ENCODE measurements at places on chromosomes 3 and 15.
A peak's percentile ranks its signal among the peaks of the same experiment; 100 is the strongest.

GRCh38 chr3:11544412-11545181 lies 99.1 kb downstream of the VGLL4 start:
- no peak for DNase-seq

DNA sequence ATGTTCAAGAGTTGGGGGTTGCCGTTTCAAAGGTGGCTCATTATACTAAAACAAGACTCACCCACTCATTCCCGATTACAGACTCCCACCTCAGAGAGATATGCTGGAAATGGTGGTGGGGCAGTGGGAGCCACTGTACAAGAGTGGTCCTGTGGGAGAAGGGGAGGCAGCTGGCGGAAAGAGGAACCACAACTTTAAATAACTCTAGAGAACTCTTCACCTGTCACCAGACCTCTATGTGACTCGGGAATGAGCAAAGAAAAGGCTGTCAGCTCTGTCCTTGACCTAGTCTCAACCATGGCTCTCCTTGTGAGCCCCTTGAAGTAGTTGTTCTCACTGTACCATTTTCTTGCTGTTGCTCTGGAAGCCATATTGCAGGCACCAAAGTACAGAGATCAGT lies 293.8 kb downstream of the CHST2 start:
- no peak for DNase-seq

GRCh38 chr3:133479895-133480669 lies 80.2 kb downstream of the BFSP2 start:
- DNase-seq = peak; percentile 32

DNA sequence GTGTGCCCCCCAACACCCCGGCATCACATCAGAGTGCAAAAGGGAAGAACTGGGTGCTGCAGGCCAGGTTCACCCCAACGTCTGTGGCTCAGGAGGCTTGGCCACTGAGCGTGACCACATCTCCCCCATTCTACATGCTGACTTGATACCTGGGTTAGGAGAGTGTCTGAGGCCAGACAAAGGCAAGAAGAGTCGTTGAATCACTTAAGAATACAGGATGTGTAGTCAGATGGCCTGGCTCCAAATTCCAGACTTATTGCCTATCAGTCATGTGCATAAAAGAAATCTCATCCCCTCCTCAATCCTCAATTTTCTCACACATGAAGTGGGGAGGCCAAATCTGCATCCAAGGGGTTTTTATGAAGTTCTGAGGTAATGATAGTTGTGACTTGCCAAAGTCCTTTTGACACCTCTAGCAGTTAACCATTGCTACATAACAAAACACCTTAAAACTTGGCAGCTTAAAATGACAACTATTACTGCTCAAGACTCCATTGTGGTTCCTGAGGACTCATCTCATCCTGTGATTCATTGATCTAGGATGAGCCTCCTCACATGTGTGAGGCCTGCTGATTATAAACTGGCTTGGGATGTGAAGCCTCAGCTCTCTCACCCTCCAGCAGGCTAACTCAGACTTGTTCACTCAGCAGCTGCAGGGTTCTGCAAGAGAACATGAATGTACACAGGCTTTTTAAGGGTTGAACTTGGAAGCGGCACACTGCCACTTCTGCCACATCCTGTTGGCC lies 138.8 kb upstream of the TLE3 start:
- no peak for DNase-seq

- no peak for DNase-seq
These were observed 617.2 kb upstream of the UBE2E2 start for GRCh38 chr3:22585911-22586310.

- peak; percentile 80 for DNase-seq
These were observed at the start of the genes BBS4 and HIGD2B for GRCh38 chr15:72685925-72686794. TSS of gene BBS4 (plus strand) at chr15:72686207. CDS start at chr15:72686228, 21 bp downstream. TSS of gene HIGD2B (minus strand) at chr15:72686182. CDS start at chr15:72676374, 9,808 bp downstream.

- no peak for DNase-seq
These were observed 9.6 kb upstream of the ZXDC start for GRCh38 chr3:126485176-126485897.

- DNase-seq = no peak
These were observed 79.0 kb downstream of the SERPINI1 start for GRCh38 chr3:167814441-167814951.

- DNase-seq = no peak
These were observed 88.2 kb upstream of the PROK2 start for GRCh38 chr3:71873093-71873611.

DNA sequence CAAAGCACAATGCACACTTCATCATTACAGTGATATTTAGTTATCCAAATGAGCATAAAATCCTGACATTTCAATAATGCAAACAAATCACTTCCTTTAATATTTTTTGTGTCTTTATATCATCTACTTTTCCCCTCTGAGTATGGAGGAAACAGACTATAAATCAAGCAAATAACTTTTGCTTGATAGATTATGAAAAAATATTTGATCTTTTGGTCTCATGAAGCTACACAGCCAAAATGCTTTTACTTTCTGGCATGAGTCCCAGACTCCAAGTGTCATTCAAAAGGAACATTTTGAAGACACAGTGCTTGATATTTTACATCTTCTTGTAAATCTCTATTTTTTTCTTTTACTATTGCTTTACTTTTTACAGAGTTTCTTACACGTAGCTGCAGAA lies 215.3 kb upstream of the ROBO1 start:
- DNase-seq = no peak

DNA sequence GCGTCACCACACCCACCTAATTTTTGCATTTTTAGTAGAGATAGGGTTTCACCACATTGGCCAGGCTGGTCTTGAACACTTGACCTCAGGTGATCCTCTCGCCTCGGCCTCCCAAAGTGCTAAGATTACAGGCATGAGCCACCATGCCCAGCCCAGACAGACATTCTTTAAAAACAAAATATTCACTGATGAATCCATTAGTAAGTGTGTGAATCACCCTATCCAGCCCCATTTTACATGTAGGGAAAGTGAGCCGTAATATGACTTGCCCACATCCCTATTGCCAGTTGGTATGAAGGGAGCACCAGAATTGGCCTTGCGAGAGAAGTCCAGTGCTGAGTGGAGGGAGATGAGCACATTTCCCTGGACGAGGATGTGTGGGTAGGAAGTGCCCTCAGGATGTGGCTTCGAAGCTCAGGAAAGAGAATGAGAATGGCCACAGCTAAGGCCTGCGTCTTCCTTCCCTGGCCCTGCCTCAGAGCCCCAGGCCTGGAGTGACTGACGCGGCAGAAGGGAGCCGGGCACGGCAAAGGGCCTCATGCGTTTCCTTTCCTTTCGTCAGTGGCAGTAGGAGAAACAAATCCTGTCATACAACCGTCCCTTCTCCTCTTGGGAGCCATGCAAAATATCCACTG lies 28.3 kb upstream of the ETV5 start:
- no peak for DNase-seq

- no peak for DNase-seq
These were observed 75.9 kb upstream of the SPRED1 start for GRCh38 chr15:38176691-38177090.

DNA sequence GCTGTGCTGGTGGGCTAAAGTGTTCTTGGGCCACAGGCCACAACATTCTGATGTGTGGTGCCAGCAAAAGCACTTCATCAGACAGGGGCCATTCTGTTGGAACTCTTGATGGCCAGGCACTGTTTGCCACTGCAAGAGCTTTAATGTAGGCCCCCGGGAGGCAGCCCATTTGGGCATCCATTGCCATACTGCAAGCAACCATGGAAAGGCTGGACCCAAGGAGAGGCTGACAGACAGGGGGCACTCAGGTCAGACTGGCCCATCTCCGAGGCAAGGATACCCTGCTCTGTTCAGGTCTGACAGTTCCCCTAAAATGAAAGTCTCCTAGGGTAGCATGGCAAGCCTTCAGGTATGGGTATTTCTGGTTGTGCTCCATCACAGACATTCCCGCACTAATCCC lies 64.2 kb downstream of the FAM227B start:
- no peak for DNase-seq

- peak; percentile 72 for DNase-seq
These were observed 36.6 kb downstream of the OSTN start for GRCh38 chr3:191235331-191236314.

DNA sequence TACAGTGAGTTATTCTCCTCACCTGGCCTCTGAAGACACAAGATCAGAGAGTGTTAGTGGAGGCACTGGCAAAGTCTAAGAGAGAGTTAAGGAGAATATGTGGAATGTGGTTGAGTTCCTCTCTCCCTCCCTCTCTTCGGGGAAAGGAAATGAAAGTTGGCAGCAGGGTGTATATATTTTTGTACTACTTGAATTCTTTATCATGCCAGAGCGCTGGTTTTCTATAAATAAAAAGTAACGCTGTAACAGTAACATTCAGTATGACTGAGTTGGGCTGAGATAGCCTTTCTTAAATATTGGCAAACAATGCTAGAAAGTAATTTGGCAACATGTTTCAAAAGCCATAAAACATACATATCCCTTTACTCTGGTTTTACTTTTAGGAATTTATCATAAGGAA lies 77.5 kb upstream of the TNFAIP8L3 start:
- no peak for DNase-seq

DNA sequence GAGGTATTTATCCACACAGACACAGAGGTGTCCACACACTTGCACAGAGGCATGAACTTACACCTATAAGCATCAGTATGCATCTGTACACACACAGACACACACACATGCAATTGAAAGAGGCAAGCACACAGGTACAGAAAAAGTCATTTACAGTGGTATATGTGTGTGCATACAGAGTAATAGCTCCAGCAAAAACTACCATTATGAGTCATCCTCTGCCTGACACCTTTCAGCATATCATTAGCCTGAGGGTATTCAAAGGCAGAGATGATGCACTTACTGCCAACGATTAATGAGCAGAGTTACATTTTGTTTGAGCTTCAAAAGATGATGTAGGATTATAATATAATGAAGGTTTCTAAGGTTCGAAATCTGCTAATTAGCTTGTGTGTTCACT lies 100.3 kb upstream of the TPRG1 start:
- no peak for DNase-seq

DNA sequence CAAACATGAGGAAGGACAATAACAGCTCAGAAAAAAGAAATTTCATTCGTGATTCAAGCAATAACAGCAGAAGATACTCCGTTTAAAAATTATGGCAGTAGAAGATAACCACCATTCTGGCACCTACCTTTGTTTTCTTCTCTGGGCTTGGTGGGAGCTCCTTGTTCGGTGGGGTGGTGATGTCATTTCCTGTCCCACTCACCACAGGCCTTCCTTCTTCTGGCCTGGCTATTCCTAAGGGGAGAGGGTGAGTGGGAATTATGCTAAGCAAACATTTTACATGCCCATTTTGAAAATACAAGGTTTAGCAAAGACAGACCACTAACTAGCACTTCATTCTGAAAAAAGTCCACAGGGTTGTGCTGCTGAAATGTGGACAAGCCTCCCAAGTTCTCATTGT lies 74.4 kb downstream of the DHX30 start:
- DNase-seq = no peak

DNA sequence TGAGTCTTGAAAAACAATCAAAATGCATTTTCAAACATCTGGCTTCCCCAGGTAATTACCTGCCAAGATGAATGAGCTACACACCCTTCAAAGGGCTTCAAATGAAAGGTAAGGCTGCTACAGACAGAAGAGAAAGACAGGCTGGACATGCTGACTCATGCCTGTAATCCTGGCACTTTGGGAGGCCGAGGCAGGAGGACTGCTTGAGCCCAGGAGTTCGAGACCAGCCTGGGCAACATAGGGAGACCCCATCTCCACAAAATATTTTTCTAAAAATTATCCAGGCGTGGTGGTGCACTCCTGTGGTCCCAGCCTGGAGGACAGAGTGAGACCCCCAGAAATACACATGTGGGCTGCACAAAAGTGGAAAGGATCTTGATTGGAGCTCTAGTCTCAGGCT lies 14.5 kb upstream of the ZFYVE19 start:
- no peak for DNase-seq

- no peak for DNase-seq
These were observed 30.4 kb upstream of the WDR72 start for GRCh38 chr15:53789654-53790375.

GRCh38 chr3:58116161-58116955 lies 94.4 kb downstream of the DNASE1L3 start:
- DNase-seq = peak; percentile 62

DNA sequence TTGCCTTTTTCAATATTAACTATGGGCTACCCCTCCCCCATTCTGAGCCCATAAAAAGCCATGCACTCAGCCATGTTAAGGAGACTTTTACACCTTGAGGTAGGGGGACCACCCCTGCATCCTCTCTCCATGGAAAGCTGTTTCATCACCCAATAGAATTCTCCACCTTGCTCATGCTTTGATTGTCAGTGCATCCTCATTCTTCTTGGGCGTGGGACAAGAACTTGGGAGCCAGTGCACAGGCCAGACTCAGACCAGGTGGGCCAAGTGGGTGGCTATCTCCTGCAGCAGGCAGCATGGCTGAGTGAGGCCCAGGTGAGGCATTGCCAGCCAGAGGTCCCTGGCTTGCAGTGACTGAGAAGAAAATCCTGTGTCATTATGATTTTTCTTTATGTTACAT lies 357.4 kb upstream of the CDIN1 start:
- no peak for DNase-seq

DNA sequence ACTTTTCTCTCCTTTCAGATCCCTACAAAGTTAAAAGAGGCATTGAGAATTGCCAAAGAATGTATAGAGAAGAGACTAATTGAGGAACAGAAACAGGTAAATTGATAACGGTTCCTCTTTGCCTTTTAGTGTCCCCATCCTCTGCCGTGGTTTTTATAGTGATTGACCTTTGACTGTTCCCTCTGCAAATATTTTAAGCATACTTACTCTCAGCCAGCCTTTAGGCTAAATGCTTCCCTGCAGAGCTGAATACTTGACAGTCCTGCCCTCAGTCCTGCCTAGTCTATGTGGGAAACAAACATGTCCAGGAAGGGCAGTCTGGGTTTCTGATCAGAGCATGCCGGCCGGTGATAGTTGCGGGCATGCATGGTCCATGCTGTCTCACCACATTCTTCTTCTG lies 24.7 kb downstream of the PDHB start:
- no peak for DNase-seq

DNA sequence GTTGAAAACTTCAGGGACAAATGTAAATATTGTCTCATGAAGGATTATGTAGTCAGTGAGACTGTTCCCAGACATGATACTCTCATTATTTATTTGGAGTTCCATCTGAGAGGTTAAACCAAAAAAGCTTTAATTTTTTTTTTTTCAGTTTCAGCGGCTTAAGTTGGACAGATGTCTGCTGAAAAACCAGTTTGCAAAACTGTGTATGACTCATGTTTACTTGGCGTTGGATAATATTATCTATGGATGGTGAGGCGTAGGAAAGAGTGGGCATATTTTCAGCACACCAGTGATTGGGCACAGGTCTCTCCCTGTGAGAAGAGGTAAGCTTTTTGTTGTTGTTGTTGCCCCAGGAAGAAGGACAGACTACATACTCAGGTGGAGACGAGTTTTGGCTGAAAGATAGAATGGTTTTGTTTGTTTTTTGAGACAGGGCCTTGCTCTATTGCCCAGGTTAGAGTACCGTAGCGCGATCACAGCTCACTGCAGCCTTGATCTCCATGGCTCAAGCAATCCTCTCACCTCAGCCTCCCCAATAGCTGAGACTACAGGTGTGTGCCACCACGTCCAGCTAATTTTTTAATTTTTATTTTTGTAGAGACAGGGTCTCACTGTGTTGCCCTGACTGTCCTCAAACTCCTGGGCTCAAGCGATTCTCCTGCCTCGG lies 16.4 kb upstream of the ANXA2 start:
- no peak for DNase-seq

GRCh38 chr3:42079701-42080452 lies 11.3 kb upstream of the TRAK1 start:
- no peak for DNase-seq

GRCh38 chr3:197599089-197599765 lies 43.5 kb upstream of the BDH1 start:
- peak; percentile 92 for DNase-seq

GRCh38 chr15:71526060-71526820 lies 284.1 kb upstream of the NR2E3 start:
- DNase-seq = no peak

- no peak for DNase-seq
These were observed 73.6 kb downstream of the TM4SF4 start for GRCh38 chr3:149547954-149548668.

- no peak for DNase-seq
These were observed 81.1 kb downstream of the CCK start for GRCh38 chr3:42184651-42185443.
